Activated naive CD4-positive, alpha-beta T cell (primary cell): ENCODE measurements at places on chromosomes 12 and 14.

- DNase-seq = no peak
These were observed 15.5 kb upstream of the ATP6V0A2 start for GRCh38 chr12:123696646-123697045.

GRCh38 chr12:125186471-125187147, 121.4 kb downstream of the AACS start:
- no peak for DNase-seq

DNA sequence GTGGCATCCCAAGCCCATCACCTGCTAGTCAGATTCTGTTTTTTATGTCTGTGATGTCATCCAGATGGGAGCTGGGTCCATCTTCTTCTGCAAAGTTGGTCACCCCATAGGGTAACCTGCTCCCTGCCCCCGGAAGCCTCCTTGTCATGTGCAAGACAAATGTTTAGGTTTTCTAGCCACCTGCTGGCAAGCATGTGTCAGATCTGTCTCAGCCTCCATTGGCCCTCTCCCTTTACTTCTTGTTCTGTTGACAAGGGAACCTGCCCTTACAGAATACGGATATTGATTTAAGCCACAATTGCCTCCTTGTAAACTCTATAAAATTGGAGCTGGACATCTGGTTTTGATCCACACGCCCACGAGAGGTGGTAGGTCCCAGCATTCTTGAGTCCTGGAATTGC, 7.5 kb downstream of the NTF3 start:
- DNase-seq = no peak

DNA sequence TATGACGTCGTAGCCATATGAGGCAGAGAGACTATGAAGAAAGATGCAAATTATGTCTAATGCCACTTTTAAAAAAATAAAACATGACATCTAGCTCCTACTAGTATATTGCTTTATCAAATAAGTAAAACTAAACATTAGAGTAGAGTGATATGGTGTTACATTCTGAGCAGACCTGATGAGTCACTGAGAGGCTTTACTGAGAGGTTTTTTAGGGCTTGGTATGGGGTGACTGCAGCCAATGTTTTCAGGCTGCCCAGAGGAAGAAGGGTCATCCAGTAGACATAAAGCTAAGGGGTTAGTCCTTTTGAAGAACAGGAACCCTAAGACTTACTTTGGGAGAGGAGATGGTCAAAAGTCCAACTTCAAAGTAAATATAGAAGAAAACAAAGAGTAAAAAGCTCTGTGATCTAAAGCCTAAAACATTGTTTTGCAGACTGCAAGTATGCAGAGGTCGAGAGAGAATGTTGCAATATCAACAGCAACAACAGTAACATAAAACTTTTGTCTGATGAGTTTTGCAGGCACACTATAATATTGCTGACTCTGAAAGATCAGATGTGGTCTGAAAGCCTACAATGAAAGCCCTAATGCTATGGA, 774.7 kb downstream of the TMTC2 start:
- DNase-seq = no peak

- DNase-seq = no peak
These were observed 13.3 kb downstream of the BRF1 start for GRCh38 chr14:105287249-105288102.

- DNase-seq = no peak
These were observed 1.7 kb downstream of the LARP4 start for GRCh38 chr12:50402264-50403000.

DNA sequence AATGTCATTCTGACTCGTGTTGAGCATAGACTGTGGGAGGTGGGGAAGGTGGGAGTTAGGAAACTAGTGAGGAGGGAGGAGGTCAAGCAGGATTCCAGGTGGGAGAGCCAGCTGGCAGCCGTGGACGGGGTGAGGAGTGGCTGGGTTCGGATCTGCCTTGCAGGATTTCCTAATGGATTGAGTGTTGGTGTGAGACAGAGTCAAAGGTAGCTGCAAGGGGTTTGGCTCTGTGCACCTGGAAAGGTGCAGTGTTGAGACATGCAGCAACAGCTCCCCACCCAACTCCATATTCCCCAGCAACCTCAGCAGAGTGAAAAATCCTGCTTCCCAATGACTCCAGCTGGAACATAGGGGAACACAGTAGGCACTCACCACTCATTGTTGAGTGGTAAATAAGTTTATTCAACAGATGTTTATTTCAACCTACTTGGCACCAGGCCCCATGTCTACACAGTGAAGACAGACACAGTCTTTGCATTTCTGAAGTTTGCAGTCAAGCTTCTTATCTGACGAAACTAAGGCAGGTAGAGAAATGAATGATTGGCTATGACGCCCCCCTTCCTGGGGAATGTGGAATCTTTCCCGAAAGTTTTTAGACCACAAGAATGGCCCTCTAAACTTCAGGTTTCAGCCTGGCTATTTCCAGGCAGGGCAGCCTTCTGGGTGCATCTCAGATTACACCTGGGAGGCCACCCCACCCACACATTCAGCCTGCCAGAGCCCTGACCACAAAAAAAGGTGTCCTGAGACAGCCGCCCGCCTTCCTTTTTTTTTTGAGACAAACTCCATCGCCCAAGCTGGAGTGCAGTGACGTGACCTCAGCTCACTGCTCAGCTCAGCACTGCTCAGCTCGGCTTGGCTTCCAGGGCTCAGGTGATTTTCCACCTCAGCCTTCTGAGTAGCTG, 37.9 kb upstream of the PLEKHG6 start:
- no peak for DNase-seq

DNA sequence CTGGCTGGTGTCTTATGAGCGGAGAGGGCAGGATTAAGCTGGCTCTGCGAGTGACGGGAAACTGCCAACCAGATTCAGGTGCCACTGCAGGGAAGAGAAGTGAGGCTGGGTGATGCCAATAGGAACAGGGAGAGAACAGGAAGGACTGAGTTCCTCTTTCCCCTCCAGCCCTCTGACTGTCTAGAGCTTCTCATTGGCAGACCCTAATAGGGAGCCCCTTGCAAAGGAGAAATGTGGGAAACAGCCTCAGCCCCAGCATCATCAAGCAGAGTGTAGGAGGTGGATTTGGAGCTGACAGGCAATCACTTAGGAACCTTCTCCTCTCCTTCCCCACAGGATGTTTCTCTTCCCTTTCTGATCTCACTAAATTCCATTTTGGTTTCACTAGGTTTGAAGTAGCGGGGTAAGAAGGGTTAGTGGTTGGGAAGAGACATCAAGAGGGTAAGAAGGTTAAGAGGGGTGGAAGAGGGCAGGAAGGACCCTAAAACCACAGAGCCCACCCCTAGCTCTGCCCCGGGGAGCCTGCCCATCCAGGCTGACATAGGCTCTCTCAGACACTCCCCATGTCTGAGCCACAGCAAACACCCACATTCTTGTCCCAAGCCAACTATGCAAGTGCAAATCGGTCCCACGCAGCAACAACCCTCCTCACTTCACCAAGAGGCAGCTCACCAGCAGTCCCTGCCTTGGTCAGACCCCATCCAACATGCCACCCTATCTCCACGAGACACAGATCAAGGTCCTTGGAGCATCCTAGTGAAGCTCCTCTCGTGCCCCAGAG, 111.1 kb downstream of the STAB2 start:
- DNase-seq = no peak

DNA sequence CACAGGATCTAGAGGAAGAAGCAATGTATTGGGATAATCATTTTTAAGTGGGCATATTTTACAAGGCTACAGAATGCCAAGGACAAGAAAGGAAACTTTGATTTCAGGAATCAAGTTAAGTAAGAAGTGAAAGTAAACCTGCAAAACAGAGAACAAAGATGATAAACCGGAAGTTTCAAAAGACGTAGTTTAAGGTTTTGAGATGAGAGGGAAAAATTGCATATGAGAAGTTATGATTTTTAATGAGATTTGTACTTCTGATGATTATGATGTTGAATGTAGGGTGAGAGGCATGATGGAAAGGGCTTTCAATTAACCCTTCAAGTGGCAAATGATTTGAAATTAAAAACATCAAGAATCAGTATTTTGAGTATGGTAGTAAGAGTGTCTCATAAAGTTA, 134.9 kb downstream of the CAPZA3 start:
- no peak for DNase-seq

DNA sequence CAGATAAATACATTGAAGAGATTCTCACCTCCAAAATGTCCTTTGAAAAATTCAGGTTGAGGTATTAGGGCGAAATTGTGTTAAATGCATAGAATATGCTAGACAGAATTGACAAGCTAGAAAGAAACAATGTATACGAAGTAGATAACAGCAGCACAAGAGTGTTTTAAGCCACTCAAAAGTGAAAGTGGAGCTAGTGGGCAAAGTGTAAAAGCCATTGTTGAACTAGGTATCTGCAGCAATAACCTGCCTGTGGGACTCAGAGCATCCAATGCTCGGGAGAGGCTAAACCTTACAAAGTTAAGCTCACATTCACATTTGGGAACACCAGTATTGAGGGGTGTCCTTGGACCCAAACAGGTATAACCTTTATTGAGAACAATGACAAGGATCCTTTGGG, 180.6 kb upstream of the TMPO start:
- DNase-seq = no peak

DNA sequence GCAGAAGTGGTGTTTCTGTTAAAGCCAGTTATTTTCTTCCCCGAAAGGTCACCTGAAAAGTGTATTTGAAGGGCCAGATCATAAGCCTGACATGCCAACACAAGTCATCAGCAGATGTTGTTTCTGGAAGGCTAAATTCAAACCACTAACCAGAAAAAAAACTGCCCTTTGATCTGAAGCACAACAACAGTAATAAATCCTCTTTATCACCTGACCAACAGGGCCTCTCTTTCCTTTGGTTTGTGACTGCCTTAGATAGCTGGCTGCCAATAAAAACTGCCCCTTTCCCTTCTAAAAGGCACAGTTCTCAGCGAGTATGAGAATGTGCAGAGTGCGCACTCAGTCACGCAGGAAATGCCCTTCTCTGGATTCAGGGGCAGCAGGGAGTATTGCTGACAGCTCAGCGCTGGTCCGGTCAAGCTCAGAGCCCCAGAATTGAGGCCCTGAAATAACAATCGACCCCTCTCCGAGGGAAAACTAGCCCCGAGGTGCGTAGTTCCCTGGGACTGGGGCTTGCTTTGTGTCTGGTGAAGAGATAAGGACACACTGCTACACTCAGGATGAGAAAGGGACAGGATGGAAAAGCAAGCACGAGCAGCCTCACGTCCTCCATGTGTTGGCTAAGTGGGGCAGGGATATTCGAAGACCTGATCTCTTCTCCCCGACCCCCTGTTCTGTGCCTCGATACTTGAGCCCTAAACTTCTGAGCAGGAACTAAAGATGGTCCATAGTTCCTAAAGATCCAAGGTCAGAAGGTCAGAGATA, 184.2 kb upstream of the GZMB start:
- no peak for DNase-seq

DNA sequence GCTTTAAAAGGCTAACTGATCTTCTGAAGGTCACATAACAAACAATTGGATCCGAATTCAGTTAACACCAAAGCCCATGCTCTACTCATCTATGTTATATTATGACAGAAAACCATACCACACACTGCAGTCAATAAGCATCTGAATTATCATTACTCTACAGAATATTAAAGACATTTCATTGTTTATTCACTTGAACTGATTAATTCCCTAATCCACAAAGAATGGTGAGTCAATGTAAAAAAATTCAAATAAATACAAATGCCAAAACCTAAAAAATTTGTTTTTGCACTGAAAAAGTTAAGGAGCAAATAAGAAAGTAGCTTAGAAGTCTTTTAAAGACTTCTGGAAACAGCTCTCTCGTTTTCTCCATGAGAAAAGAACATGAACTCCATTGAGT, 13.7 kb downstream of the NID2 start:
- DNase-seq = no peak

DNA sequence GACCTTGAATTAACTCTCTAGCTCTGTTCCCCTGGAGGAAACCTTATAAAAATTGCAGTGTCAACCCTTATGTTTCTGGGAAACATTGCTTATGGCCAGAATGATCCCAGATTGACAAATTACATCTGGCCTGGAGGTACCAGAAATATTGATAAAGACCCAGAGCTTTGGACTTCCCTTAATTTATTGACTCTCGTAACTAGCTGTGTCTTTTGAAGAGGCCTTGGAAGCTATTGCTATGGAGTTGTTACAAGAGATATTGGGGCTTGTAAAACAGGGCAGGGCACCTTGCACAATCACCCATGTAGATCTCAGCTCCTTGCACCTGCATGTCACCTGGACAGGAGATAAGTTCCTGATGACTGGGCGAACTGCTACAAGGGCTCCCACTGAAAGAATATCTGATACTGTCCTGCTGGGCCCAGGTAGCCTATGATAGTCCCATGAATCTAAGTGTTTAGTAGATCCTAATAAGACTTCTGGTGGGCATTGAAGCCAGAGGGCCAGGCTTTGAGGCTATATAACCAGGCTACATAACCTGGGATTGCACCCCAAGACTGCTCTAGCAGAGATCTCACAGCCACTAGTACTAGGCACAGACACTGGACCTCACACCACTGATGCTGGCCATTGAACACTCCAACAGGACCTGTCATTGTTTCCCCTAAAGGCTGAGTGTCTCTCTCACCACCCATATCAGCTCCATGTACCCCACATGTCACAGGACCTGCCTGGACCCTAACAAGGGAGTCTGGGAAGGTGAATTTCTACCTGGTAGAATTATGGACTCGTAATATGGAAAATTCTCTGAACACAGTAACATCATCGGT, 135.7 kb upstream of the PWP1 start:
- DNase-seq = no peak

DNA sequence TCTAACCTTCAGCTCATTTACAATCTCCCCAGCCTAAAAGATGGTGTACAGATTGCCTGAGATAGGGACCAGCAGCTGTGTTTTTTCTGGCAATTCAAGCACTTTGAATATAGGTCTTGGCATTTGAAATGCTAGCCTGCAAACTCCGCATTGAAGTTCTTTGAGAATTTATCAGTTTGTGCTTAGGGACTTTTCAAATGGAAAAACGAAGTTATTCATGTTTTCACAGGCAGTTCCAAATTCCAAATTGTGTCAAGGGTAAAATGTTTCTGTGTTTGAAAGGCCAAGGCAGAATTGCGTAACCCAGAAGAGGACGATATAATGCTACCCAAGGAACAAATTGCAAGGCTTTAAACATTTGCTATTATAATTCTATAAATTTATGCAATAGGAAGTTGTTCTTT, 168.9 kb upstream of the RASSF8 start:
- DNase-seq = no peak

- no peak for DNase-seq
These were observed 1034.0 kb upstream of the TMEM132C start for GRCh38 chr12:127233016-127233415.

- DNase-seq = no peak
These were observed 32.7 kb downstream of the ANAPC7 start for GRCh38 chr12:110370732-110371231.

- DNase-seq = no peak
These were observed 36.4 kb upstream of the GXYLT1 start for GRCh38 chr12:42180990-42181596.
